Thymus (tissue), 14 donors: ENCODE measurements at places on chromosomes 7 and 10. TPM values are rescaled to one million over a fixed set of nuclear protein-coding genes. Genes with fewer than 3 reads are reported as not detected.
A peak's percentile ranks its signal among the peaks of the same experiment; 100 is the strongest.

AS3MT gene
- 5.2 TPM for total RNA-seq

DNA sequence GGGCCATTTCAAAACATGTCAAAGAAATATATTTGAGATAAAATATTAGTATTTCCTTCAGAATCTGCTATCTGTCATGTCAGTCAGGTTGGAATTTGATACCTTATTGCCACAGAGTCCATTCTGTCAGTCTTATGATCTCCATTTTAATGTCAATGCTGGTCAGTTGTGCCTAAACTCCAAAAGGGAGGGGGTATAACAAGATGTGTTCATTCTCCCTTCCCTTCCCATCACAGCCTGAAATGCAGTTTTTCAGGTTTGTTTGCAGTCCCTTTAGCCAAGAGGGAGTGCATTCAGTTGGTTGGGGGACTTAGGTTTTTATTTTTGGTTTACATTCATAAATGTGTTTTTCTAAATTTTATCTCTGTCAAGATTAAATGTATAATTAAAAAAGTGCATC lies 59.8 kb upstream of the INHBA start:
- no peak for DNase-seq

DNA sequence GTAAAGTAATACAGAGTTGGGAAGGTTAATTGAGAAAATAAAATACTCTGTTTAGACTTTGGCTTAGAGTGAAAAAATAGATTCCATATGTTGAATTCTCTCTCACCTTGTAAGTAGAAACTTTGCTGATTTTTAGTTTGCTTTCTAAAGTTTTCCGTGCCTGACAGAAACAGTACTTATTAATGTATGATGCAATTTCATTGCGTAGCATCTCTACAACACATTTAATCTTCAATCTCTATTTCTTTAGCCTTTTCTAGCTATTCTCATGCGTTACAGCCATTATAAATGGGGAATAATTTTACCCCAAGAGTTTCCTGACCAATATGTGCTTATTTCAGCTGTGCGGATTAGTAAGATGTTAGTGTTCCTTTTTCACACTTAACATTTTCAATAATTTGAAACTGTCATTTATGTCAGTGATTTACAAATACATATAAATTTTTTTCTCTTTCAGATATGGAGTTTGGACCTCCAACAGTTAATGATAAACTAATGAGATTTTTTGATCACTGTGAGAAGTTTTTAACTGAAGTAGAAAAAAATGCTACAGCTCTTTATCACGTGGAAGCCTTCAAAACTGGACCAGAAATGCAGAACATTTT lies 3.3 kb downstream of the MINPP1 start:
- no peak for DNase-seq

ASB13 gene
- 3.3 TPM for total RNA-seq

PLPP4 gene
- total RNA-seq: 0.14 TPM

SEMA3D gene
- 1.3 TPM for total RNA-seq

- no peak for DNase-seq
Measured at GRCh38 chr7:130387628-130388403, 7.5 kb downstream of the CPA1 start.

DNA sequence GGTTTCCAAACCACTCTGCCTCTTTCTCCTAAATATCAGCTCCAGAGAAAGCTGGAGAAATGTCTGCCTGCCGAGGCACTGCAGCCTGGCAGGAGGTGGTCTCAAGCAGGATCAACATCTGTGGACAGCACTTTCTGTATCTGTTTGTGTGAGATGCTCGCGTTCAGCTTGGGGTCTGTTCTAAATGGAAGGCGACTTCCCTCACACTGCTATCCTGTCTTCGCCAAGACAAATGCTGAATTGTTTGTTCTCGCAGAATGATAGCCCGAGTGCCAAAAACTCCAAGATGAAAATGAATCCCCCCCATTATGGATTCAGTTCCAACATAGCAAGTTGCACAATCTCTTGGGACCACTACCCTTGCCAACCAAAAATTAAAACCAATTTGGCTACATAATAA lies 72.2 kb upstream of the PALS2 start:
- no peak for DNase-seq

GRCh38 chr7:18419456-18419855 lies 76.1 kb upstream of the HDAC9 start:
- no peak for DNase-seq

SLC13A1 gene
- total RNA-seq: under 0.01 TPM

DNA sequence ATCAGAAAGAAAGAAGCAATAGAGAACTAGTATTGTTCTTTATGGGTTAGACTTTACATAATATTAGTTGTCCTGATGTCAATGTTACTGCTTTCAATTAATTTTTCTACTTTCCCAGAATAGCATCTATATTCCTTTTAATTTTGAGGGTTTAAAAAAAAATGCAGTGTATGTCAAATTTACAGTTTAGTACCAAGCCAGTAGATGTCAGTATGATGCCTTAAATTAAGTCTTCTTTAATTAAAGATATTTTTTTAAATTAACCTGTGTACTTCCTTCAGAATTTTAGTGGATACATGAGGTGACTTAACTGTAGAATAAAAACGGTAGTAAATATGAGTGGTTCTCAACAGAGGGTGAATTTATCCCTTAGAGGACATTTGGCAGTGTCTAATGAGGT lies 35.2 kb upstream of the STOX1 start:
- DNase-seq: no peak

DNA sequence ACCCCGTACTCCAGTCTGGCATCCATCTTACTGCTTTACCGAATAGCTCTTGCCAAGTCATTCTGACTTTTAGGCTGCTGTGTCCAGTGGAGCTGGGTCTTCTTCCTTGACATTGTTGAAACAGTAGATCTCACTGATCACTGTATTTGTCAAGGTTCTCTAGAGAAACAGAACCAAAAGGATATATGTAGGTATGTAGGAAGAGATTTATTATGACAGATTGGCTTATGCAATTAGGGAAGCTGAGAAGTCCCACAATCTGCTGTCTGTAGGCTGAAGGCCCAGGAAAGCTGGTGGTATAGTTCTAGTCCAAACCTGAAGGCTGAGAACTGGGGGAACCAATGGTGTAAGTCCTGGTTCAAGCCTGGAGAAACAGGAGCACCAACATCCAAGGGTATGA lies 12.1 kb upstream of the PRRT4 start:
- no peak for DNase-seq

ADRA2A gene
- 0.09 TPM for total RNA-seq

GRCh38 chr10:48472501-48473069 lies 132.3 kb downstream of the ARHGAP22 start:
- no peak for DNase-seq

GRCh38 chr10:28738200-28738599 lies 60.9 kb downstream of the BAMBI start:
- peak; percentile 8 for DNase-seq

UPK3BL2 gene
- total RNA-seq: 2.8 TPM

- no peak for DNase-seq
Measured at GRCh38 chr7:92425311-92425947, 21.9 kb upstream of the GATAD1 start.

CAV1 gene
- 26.4 TPM for total RNA-seq

HOXA4 gene
- total RNA-seq: 0.42 TPM

CYP3A5 gene
- total RNA-seq: 2.1 TPM

GRCh38 chr10:60186315-60187071 lies 203.2 kb downstream of the ANK3 start:
- no peak for DNase-seq

DNA sequence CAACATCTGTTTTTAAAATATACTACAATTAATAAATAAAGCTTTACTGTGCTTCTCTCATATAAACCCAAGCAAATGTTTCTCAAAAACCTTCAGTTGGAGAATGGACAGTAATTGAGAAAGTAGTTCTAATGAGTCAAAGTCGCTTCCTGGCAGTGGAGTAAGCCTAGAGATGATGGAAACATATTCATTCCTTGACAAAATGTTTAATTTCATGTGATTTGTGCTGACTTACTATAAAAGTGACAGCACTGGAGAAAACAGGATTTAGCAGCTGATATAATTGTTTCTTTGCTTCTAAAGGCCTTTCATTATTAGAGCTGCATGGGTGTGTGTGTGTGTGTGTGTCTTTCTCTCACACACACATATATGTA lies 9.0 kb downstream of the ELMO1 start:
- DNase-seq: no peak

IKZF5 gene
- total RNA-seq: 4.2 TPM
